ENCODE measurements at places on chromosomes 13 and 19.

DNA sequence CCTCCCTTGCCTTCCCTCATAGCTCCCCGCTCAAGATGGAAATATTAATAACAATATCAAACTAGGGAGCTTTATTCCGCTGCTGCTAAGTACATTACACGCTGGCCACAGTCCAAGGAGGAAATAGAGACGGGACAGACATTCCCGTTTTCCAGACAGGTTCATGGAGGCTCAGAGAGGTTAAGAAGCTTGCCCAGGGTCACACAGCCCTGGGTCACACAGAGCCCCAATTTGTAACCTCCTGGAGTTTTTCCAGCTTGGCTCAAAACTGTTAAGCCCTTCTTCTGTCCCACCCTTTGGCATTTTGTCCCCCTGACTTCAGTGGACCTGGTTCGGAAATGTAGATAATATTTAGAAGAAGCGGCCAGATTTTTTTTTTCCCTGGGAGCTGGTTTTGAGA, 2.0 kb downstream of the BICRA start:
- no peak for DNase-seq

- peak; percentile 4 for DNase-seq
Measured at GRCh38 chr13:23922005-23922932, 25.0 kb upstream of the C1QTNF9B start.

GRCh38 chr19:16284505-16284904, 40.1 kb upstream of the KLF2 start:
- DNase-seq: no peak

- no peak for DNase-seq
Measured at GRCh38 chr19:5349041-5349440, 8.4 kb upstream of the PTPRS start.

- DNase-seq: no peak
Measured at GRCh38 chr19:14774373-14774772, 4.0 kb downstream of the ADGRE2 start.

DNA sequence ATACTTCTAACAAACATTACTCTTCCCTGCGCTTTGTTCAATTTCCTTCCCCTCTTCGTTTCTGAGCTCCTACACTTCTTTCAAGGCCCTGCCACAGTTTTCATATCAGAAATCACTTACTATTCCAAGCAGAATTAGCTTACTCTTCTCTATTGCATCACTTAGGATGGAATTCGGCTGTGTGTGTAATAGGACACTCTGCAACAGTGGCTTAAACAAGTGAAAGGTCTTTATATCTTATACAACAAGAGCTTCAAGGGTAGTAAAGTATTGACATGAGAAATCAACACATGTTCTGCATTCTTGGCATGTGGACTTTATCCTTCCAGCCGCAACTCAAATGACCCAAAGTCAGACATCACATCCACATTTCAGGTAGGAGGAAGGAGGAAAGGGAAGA, 279.6 kb downstream of the PCDH20 start:
- DNase-seq: no peak

GRCh38 chr19:15672580-15673175, at the start of gene CYP4F12:
TSS of gene CYP4F12 (plus strand) at chr19:15673087. CDS start at chr19:15673530, 443 bp downstream.
- DNase-seq: no peak

DNA sequence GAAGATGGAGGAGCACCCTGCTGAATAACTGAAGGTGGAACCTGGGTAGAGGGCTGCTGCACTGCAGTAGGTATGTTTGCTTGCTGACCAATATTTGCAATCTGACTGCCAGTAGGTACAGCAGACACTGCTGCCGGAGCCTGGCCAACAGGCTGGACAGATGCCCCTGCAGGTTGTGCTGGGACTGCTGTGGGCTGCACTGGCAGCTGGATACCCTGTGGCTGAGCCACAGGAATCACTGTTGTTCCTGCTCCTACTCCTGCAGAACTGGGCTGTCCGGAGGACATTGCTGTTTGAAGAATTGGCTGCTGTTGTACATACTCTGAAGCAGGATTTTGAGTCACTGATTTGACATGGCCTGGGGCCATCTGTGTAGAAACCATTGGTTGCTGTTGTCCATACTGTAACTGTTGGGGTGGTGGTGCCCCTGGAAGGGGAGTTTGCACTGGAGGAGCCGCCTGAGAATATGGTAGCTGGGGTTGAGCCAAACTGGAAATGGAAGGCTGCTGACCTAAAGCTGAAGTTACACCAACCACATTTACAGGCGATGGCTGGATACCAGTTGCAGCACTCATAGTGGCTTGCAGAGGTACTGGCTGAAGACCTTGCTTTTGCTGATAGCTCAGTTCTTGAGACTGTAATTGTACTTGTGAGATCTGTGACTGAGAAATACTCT, 2.2 kb downstream of the TSC22D1 start:
- DNase-seq: no peak

GRCh38 chr19:41555748-41556147, 20.2 kb upstream of the CEACAM21 start:
- no peak for DNase-seq

Measured in iPS DF 6.9 (cell line).